DND-41 (cell line): ENCODE measurements at places on chromosomes 7 and 10.

- no peak for DNase-seq
Observed at GRCh38 chr10:125102821-125103220, 57.5 kb downstream of the CTBP2 start.

GRCh38 chr10:26937371-26937770, 76.6 kb upstream of the ABI1 start:
- no peak for DNase-seq

DNA sequence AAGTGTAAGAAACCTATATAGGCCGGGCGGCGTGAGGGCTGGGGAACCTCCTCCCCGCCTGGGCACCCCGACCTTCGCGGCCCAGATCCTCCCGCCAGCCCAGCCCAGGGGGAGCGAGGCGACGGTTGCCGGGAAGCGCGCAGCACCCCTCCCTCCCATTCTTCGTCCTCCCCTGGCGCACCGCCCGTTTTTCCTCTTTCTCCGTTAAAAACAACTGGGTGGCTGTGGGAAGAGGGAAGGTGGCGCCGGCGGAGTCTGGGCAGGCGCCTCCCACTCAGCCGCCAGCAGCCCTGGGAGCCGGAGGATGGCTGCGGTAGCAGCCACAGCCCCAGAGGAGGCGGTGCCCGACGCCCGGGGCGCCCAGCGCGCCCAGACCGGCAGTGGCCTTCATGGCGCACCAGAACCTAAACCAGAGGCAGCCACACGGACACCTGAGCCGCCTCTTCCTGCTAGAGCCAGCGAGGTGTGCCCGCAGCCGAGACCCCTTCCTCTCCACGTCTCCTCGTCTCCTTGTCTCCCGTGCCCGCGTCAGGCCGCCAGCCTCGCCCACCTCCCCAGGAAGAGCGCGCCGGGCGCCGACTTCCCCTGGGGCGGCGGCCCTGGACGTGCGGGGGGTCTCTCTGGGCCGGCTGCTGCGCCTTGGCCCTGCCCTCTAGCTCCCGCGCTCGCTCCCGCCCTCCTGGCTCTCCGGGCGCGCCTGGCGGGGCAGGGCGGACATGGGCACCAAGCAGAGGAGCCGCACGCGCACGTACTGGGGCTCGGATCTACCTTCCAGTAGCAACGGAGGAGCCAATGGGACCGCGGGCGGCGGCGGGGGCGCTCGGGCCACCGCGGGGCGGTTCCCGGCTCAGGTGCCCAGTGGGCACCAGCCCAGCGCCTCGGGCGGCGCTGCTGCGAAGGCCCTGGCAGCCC, 32.8 kb upstream of the SFTPD start:
- DNase-seq: no peak

GRCh38 chr7:42351316-42351935, 114.4 kb upstream of the GLI3 start:
- no peak for DNase-seq

DNA sequence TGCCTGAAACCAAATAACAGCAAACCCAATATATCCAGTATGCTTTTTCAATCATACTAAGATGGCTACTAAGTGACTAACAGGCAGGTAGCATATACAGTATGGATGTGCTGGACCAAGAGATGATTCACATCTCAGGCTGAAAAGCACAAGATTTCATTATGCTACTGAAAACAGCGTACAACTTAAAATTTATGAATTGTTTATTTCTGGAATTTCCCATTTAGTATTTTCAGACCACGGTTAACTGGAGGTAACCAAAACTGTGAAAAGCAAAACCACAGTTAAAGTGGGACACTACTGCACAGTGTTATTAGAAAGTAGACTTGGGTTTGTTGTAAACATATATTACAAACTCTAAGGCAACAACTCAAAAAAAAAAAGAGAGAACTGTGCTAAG, 91.5 kb downstream of the KMT2C start:
- no peak for DNase-seq

- no peak for DNase-seq
Observed at GRCh38 chr7:22611758-22612079, 111.7 kb upstream of the STEAP1B start.

DNA sequence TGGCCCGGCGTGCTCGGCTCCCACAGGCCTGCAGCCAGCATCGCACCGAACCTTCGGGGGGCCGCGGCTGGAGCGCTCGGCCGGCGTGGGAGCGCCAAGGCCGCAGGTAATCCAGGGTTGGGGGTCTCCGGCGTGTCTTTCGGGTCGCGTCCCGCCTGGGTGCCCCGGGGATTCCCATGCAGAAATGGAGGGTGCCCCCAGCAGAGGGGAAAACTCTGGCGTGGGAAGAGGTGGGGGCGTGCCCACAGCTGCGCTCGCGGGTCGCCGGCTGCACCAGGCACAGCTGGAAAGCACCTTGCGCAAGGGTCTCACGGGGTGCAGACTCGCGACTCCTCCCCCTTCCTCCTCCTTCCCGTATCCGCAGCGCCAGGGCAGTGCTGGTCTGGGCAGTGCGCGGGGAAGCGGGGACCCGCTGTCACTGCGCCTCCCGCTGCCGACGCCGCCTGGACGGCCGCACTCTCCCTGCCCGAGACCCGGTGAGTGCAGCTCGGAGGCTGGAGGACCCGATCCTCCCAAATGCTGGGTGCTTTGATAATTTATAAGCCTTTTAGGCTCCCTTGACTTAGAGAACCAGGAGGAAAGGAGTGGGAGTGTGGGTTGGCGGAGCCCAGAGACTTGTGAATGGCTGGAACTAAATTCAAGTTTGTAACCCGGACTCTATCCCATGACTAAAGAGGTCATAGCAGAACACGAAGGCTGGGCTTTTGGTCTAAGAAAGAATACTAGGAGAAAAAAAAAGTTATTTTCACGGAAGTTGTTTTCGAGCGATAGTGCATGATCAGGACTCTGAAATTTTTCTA, 489 bp downstream of the MAP3K8 start:
- peak; percentile 66 for DNase-seq

- no peak for DNase-seq
Observed at GRCh38 chr10:52597189-52597863, 175.3 kb downstream of the MBL2 start.

GRCh38 chr10:120521880-120522279, 64.9 kb downstream of the PLPP4 start:
- no peak for DNase-seq

- DNase-seq: no peak
Observed at GRCh38 chr7:110347081-110347480, 743.8 kb upstream of the LRRN3 start.

GRCh38 chr7:85232068-85232467, 45.2 kb upstream of the SEMA3D start:
- no peak for DNase-seq

- DNase-seq: no peak
Observed at GRCh38 chr10:71234004-71234894, 21.9 kb downstream of the UNC5B start.

DNA sequence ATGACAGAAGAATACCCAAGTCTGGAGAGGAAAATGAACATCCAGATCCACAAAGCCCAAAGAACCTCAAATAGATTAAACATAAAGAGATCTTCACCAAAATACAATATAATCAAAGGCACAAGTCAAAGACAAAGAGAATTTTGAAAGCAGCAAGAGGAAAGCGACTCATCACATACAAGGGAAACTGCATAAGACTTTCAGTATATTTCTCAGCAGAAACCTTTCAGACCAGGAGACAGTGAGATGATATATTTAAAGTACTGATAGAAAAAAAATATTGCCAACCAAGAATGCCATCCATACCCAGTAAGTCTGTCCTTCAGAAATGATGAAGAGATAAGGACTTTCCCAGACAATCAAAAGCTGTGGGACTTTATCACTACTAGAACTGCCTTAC, 81.5 kb upstream of the GALNT17 start:
- DNase-seq: no peak

DNA sequence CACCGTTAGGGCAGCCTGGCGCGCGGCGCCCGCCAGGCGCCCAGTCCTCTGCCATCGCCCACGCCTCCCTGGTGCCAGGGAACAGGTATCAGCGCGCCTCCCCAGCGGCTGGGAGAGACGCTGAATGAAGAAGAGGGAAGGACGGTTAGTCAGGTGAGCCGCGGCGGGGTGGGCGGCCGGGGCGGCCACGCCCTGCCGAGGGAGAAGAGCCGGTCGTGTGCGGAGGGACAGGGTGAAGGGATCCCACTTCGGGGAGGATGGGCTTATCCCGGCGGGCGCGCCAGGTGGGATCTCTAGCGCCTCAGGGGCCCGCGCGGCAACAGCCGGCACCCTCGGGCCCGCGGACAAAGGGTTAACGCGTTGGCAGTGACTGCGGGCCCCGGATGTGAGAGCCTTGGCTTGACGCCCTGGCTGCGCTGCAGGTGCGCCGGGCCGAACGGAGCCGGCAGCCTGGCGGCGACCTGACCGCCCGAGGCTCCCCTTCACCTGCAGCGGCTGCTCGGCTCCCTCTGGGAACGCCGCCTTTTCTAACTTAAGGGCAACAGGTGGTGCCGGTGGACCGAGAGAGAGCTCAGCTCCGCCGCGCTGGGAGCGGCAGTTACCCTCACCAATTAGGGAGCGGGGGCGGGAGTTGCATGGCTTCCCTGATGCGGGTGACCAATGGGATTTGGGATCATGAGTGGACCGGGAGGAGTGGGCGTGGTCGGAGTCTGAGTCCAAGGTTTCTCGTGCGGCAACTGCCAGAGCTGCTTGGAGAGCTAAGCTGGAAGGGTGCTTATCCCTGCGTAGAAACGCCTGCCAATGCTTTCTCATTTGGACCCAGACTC, at the start of gene ARL4A:
ARL4A (plus strand) TSS at position 743 of the 827 bp plus-strand sequence. CDS start 622 bp downstream, outside the sequence.
- no peak for DNase-seq

DNA sequence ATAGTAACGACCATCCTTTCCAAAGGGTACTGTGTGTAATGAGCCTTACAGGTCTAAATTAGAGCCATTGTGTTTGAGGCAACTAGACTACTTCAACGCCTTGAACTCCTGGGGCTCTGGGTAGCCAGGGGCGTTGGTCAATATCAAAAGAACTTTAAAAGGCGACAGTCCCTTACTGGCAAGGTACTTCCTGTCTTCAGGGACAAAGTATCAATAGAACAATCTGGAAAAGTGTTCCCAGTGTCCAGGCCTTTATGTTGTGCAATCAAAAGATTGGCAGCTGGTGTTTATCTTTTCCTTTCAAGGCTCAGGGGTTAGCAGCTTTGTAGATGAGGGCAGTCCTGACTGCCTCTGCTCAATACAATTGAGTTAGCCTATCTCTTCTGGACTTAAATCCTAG, 284.3 kb downstream of the PARD3 start:
- DNase-seq: no peak

GRCh38 chr10:22455068-22455857, 110.0 kb downstream of the SPAG6 start:
- DNase-seq: no peak

- DNase-seq: no peak
Observed at GRCh38 chr10:96225119-96225518, 46.2 kb downstream of the BLNK start.

DNA sequence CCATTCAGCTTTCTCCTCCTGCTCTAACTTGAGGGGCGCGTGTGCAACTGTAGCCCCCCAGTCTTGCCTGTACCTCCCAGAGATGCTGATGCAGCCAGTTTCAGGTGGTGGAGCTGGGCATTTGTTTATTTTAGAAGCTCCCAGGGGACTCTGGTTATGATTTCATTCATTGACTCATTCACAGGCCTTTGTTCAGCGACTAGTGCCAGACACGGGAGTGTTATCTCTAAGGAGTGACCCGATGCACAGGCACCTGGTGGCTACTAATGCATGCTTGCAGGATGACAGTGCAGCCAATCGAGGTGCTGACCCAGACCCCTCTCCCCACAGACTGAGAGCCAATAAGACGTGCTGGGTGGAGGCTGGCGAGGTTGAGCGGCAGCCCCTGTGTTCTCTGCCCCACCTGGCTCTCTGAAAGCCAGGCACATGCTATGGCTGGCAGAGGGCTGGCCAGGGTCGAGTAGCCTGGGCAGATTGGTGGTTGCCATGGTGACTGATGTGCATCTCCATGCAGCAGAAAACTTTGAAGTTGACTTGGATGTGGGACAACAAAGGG, 19.7 kb upstream of the SLC18A2 start:
- no peak for DNase-seq

DNA sequence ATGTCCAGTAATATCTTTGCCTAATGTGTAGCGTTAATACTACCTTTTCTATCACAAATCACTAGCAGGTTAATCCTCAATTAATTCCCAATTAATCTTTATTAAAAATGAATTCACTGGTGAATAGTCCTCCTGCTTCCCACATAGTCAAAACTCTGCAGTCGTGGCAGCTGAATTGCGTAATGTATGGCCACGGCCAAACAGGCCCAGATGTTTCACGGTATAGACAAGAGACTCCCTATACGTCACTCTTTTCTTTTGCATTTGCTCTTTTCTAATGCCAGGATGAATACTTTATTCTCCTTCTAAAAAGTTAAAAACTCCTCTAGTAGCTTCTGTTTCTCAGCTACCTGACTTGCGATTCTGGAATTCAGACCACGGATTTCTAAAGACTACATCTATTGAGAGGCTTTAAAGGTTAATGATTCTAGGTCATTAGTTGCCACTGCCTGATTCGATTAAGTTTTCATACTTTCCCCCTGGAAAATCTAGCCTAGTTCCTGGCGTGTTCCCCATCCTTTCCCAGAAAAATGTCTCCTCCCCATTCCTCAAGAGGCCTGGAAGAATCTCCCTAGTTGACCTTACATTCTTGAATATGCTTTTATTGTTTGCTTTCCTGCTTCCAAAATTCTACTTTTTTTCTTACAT, 16.9 kb downstream of the MEOX2 start:
- no peak for DNase-seq

- DNase-seq: no peak
Observed at GRCh38 chr7:141550386-141551093, 670 bp upstream of the AGK start.

DNA sequence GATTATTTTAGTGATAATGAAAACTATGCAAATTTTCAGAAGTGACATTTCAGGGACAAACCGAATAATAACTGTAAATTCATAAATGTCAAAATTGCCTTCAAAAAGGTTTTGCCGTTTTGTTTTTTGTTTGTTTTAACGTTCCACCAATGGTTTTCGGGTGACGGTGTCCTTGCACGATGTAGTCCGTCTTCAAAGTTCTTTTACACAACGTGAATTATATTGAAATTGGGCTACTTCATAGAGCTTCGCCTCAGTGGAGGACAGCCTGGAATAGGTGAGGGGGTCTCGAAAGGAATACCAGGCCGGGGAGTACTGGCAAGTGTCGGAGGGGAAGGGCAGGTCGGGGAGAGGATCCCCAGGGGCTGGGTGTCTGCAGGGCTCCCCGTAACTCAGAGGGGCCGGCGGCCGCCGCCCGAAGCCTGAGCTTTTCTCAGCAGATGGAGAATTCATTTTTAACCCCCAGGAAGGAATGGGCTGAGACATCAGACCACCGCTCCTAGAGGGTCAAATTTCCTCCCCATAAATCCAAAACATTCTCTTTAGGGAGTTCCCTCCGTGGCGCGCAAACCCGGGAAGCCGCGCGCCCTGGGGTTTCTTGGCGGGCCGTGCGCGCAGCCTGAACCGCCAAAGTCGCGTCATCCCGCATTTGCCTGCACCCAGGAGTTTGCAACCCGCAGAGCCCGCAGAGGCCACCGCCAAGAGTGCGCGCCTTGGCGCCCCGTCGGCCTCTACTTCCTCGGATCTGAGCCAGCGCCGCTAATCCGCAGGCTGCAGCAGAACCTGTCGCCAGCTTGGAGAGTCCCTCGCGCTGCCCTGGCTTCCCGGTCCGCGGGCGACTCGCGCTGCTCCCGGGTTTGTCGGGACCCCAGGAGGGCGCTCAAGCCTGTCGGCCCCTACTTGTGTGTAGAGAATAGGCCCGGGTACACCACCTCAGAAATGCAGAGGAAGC, 17.3 kb upstream of the EVX1 start:
- no peak for DNase-seq
